ENCODE measurements at places on chromosomes 1 and 21. TPM values are rescaled to one million over a fixed set of nuclear protein-coding genes. Genes with fewer than 3 reads are reported as not detected.

FUCA1 gene
- 50.0 TPM for total RNA-seq

GRCh38 chr1:242534753-242535152, 10.3 kb upstream of the PLD5 start:
- DNase-seq = no peak

- peak; percentile 91 for DNase-seq
Observed at GRCh38 chr1:44327679-44328491, 27.2 kb downstream of the ERI3 start.

DNA sequence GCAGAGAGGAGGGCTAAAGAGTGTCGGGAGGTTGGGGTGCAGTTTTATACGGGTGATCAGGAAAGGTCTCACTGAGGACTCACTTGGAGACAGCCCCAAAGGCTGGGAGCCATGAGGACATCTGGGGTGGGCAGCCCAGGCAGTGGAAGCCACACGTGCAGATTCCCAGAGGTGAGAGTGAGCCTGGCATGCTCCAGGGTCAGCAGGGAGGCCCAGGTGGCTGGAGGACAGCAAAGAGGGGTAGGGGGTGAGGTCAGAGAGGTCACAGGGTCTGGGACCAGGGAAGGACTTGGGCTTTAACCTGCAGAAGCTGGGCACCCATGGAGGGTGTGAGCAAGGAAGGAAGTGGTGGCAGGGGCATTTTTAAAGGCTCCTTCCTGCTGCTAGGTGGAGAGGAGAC, 481.7 kb downstream of the MATN1 start:
- DNase-seq = no peak

FAM72B gene
- 1.0 TPM for total RNA-seq

DNA sequence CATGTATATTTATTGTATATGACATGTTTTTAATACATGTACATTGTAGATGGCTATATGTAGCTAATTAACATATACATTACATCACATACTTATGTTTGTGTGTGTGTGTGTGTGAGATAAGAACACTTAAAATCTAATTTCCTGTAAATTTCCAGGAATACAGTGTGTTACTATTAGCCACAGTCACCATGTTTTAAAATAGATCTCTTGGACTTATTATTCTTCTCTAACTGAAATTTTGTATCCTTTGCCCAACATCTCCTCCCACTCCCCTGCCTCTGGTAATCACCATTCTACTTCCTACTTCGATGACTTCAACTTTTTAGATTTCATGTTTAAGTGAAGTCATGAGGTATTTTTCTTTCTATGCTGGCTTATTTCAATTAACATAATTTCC, 64.8 kb downstream of the FCRL5 start:
- DNase-seq = no peak

LCK gene
- 1.3 TPM for total RNA-seq

DNA sequence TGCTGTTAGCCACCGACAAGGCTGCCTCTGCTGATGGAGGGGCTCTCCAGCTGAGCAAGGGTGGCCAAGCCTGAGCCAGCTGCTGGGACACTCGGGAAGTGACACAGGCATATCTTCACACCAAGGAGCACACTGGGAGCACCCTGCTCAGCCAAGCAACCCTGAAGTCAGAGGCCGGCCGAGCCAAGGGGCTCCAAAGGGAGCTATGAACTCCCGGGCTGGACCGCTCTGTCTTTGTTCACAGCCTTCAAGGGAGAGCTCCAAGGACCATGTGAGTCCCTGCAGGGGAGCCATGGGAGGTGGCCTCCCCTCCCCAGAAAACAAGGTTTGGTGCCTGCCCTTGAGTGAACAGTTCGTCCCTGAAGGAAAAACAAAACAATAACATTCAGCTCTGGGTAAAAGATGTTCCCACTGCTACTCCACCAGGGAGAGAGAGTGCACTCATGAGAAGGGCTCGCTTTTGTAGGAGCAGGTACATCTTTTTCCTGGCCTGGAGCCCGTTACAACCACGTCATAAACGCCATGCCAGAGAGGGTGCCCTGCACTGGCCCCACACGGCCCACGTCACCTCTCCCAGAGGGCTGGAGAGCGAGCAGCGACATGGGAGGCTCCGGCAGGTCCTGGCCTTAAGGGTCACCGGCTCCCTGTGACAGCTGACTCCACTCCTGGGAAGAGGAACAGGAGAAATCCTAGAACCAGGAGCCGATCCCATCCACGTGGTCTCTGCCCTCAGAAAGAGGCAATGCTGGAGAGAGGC, 56.3 kb upstream of the SLC25A33 start:
- no peak for DNase-seq

Measured in uterus (tissue), 4 donors.